ENCODE measurements at places on chromosomes 7 and 10.

GRCh38 chr7:157457355-157458253 lies 120.8 kb downstream of the DNAJB6 start:
- DNase-seq = no peak

- no peak for DNase-seq
These were observed 344.5 kb downstream of the RPS24 start for GRCh38 chr10:78378192-78378591.

DNA sequence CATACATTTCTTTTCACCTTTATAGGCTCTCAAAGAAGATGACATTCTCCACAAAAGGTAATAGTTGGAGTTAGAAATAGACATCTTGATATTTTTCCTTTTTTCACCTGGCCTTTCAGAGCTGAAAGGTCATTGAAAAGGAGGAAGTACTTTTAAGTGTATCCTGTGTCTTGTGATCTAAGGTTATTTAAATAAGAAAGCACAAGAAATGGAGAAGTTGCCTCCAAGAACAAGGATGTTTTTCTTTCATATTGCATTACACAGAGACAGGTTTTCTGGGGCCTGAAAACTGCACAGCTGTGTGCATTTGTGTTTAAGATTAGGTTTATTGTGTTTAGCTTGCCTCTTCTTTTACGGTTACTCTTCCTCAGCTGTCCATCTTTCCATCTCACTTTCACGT lies 103.4 kb upstream of the SEMA3D start:
- no peak for DNase-seq

DNA sequence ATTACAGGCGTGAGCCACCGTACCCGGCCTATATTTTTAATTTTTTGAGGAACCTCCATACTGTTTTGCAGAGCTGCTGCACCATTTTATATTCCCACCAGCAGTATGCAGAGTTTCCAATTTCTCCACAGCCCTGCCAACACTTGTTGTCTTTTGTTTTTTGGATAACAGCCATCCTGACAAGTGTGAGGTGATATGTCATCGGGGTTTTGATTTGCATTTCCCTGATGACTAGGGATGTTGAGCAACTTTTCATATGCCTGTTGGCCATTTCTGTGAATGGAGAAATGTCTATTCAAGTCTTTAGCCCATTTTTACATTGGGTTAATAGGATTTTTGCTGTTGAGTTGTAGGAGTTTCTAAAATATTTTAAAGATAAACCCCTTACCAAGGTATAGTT lies 22.2 kb downstream of the ENTPD7 start:
- DNase-seq = no peak

- no peak for DNase-seq
These were observed 12.3 kb downstream of the ERCC6 start for GRCh38 chr10:49526619-49527018.

DNA sequence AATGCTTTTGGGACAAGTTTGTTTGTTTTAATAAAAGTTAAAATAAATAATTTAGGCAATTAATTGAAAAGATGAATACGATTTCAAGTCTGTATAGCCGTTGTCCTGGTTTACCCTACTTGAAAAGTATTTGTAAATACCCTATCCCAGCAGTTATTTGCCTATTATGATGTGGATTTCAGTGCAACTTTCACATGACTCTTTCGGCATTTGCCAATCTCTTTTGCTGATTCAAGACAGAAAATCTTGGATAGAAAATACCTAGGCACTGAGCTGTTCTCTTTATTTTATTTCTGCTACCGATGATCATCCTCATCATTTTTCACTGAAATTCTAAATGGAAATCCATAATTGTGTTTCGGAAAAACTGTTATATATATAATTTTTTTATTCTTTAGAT lies 125.9 kb upstream of the FZD8 start:
- DNase-seq = no peak

- no peak for DNase-seq
These were observed 149.7 kb upstream of the SLC25A13 start for GRCh38 chr7:96471606-96472005.

Data from GOT3 (cell line).